ENCODE measurements at places on chromosomes 7 and 10.

GRCh38 chr7:22429386-22429785, 70.6 kb downstream of the STEAP1B start:
- DNase-seq: no peak

DNA sequence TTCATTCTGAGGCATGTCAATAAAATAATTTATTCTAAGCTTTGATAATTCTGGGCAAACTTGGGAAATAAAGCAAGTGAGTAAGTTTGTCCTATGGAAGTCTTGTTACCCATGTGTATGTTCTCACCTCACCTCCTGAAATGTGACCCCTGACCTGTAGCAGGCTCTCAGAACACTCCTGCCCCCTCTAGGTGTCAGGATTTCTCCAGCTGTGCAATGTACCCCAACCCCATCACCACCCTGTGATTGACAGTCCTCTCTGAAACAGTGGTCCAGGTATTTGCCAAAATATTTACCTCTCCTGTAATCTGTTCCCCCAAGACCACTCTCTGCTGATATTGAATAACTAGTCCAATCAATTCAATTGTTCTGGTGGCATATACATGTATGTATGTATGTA, 122.6 kb upstream of the PTER start:
- no peak for DNase-seq

DNA sequence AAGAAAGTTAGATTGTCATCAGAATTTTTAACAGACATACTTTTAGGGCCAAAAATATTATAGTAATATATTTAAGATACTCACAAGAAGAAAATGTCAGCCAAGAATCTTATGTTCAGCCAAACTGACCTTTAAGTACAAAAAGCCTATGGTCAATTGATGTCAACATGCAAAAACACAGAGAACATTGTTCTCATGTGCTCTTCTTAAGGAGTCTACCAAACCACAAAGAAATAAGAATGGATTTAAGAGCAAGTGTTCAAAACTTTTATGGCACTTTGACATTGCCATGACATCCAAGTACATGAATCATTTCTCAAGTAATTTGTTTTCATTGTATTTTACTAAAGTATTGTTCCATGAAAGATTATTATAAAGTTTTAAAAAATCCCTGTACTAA, 180.4 kb downstream of the TMEM26 start:
- DNase-seq: no peak

- DNase-seq: no peak
Observed at GRCh38 chr7:69411018-69411417, 187.3 kb upstream of the AUTS2 start.

DNA sequence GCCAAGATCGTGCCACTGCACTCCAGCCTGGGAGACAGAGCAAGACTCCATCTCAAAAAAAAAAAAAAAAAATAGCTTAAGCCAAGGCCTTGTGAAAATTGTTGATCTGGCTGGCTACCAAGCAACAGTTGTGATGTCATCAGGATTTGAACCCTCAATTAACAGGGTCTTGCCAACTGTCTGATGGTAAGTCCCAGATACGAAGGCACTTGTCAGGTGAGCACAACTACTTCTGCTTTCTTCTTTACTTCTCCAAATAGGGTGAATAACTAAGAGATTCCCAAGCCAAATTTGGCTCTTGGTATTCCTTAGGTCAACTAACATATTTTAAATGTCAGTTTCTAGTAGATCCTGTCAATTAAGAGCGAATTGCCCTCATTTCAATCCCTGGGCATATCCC, 47.4 kb downstream of the ANKRD61 start:
- DNase-seq: no peak

DNA sequence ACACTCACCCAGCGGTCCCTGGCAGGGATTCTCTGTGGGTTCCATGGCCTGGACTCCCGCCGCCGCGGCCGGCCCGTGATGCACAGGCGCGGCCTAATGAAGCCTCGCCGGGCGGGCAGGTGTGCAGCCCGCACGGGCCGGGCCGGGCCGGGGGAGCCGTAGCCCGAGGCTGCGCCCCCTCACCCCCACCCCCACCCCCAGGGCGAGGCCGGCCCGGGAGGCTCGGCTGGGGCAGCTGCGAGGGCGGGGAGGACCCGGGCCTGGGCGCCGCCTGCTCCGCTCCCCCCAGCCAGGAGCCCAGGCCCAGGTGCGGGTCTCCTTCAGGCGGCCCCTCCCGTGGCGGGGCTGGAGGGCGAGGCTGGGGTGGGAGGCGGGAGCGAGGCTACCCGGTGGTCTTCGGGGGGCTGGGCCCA, at the start of gene NOBOX:
TSS of gene NOBOX (minus strand) at position 45 of the 413 bp plus-strand sequence.
- no peak for DNase-seq

DNA sequence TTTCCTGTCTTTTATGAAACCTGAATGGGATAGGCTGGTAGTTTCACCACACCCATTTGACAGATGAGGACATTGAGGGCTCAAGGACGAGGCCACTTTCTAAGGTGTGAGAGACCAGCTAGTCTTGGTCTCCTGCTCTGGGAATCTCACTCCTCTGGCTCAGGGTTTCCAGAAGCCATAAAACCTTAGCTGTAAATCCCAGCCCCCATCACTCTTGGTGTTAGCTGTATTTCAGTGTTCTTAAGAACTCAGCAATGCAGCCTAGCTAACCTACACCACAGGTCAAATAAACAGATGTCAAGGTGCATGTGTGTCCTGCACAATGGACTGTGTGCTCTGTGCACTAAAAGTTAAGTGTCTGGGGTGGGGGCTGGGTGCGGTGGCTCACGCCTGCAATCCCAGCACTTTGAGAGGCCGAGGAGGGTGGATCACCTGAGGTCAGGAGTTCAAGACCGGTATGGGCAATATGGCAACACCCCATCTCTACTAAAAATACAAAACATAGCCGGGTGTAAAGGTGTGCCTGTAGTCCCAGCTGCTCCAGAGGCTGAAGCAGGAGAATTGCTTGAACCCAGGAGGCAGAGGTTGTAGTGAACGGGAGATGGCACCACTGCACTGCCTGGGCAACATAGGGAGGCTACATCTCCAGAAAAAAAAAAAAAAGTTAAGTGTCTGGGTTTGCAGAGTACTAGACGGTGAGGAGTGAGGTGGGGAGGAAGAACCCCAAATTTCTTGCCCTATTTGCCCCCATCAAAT, 567 bp upstream of the EPO start:
- DNase-seq: no peak

- DNase-seq: no peak
Observed at GRCh38 chr10:5595591-5595990, 70.8 kb downstream of the ASB13 start.

Measured in activated CD4-positive, CD25-positive, alpha-beta regulatory T cell treated with anti-CD3 and anti-CD28 coated beads, Interleukin-2, amount 50 U/mL, for 16 hours (primary cell).